ENCODE measurements at places on chromosomes 7 and 10.

GRCh38 chr7:94265456-94265855 is 129.2 kb upstream of the COL1A2 start:
- DNase-seq: no peak

- DNase-seq: no peak
Observed at GRCh38 chr10:62748386-62748785, 56.1 kb upstream of the ADO start.

DNA sequence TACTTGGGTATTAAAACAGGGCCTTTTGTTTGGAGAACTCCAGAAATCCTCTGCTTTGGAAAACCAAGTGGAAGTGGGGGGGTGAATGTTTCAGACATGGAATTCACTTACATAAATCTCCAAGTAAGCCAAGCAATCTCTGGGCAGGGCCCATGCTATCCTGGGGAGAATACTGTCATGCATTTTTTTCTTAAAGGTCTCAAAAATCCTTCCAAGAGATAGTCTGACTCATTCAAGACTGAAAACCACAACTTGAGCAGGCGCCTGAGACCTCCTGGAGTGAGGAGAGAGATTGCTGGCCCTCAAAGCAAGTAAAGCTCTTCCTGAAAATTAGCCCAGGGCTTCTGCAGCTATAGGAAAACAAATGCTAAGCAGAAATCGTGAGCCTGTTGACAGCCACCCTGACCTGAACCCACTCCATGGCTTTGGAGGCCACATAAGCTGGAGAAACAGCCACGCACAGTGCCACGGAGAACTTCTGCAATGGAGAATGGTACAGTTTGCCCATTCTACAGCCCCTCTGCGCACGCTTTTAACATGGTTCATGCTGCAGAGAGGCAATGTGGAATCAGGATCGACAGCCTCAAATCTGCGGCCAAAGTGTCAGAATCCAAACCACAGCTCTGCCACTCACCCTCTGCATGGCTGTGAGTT is 203.1 kb upstream of the AUTS2 start:
- no peak for DNase-seq

DNA sequence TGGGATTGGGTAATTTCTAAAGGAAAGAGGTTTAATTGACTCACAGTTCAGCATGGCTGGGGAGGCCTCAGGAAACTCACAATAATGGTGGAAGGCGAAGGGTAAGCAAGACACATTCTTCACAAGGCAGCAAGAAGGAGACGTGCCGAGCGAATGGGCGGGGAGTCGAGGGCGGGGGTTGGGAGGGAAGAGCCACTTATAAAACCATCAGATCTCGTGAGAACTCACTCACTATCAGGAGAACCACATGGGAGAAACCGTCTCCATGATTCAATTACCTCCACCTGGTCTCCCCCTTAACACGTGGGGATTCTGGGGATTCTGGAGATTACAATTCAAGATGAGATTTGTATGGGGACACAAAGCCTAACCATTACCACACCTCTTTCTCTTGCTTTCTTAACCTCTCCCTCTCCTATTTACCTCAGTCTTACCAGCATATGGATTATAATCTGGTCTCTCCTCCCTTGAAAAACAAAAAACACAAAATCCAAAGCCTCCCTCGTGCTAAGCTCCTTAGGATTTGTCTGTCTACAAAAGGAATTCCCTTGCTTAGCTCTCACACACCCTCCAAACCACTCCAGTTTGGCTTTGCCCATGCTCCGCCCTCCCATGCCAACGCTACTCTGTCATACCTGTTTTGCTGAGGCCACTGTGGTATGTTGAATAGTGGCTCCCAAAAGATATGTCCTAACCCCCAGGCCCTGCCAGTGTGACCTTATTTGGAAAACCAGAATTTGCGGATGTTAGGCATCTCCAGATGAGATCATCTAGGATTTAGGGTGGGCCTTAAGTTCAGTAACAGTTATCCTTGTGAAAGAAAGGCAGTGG is 19.6 kb upstream of the EFCAB10 start:
- DNase-seq: no peak

GRCh38 chr7:71846160-71846559 is 566.0 kb downstream of the CALN1 start:
- no peak for DNase-seq

DNA sequence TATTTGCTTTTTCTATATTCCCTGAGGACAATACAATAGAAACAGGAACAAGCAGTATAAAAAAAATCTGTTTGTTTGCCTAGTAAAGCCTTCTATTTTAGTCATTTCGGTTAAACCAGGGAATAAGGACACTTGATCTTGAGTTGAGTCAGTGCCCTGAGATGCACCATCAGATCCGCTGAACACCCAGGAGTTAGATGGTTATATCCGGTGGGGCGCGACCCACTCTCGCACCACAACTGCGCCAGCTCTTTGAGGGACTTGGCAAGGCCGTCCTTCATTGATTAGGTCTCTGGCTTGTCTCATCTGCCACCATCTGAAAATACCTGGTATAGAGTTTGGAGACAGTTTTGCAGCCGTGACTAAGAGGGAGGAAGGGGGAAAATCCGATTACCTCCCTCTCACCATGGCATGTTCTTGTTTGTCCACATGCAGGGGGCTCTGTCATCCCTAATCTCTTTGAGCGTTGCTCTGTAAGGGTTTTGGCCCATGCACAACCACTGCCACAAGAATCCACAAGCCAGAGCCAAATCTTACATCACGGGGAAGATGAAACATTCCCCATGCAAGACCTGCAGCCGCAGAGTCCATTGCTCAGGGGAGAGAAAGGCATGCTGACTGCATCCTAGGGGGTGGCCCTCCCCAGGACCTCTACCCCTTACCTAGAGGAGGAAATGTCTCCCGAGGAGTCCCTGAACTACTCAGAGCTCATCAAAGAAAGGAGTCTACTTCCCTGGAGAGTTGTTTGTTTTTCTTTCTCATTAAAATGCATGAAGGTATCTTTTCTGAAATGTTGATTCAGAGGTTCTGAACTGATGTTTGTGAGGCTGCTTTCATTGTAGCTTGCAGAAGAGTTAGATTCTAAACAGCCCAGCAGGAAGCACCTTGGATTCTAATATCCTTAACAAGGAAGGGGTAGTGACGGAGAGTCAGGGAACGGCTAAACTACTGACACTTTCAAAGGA is 101.6 kb upstream of the FAM171A1 start:
- DNase-seq: no peak

GRCh38 chr7:1434165-1434718 is 25.0 kb downstream of the MICALL2 start:
- DNase-seq: no peak

DNA sequence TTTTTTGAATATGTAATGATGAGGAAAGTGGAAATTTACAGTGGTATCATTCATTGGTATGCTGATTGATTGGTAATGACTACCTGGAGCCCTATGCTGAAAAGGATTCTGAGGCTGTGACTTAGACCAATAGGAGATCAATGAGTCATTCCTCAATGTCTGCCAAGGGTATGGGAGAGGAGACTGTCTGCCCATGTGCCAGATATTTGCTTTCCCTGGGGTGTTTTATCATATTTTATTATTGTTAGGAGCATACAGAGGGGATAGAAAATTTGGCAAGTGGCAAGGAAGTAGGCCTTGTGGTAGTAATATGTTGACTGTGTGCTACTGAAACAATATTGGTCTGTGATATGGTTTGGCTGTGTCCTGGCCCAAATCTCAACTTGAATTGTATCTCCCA is 54.8 kb downstream of the ASAH2B start:
- DNase-seq: no peak

GRCh38 chr7:73308074-73308664 is 457 bp downstream of the NSUN5 start:
- DNase-seq: no peak

DNA sequence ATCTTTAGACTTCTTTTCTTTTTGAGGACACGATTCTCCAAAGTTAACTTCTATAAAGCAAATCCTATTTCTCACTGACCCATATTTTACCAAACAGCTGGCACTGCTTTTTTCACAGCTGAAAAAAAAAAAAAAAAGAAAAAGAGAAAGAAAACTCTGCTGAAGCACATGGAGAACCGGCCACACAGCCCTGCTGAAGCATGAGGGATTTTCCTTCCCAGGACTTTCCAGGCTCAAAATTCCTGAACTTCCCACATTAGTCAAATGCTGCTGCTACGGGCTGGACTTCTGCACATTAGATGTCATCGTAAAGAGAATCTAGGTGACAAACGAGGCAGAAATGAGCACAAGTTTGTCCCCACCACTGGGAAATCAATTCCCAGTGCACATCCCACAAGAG is 25.2 kb downstream of the HIPK2 start:
- DNase-seq: no peak

DNA sequence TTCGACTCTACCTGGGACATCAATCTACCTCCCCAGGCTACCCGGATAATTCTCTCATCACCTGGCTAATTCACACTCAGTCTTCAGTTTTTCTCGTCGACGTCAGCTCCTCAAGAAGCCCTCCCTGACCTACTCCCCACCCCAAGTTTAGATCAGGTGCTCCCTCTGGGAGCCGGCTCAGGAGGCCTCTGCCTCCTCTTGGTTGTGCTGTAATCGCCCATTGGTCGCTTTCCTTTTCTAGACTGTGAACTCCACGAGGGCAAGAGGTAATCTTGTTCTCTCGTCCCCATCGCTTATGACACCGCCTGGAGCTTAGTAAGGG is 461 bp upstream of the WIPF3 start:
- DNase-seq: no peak

DNA sequence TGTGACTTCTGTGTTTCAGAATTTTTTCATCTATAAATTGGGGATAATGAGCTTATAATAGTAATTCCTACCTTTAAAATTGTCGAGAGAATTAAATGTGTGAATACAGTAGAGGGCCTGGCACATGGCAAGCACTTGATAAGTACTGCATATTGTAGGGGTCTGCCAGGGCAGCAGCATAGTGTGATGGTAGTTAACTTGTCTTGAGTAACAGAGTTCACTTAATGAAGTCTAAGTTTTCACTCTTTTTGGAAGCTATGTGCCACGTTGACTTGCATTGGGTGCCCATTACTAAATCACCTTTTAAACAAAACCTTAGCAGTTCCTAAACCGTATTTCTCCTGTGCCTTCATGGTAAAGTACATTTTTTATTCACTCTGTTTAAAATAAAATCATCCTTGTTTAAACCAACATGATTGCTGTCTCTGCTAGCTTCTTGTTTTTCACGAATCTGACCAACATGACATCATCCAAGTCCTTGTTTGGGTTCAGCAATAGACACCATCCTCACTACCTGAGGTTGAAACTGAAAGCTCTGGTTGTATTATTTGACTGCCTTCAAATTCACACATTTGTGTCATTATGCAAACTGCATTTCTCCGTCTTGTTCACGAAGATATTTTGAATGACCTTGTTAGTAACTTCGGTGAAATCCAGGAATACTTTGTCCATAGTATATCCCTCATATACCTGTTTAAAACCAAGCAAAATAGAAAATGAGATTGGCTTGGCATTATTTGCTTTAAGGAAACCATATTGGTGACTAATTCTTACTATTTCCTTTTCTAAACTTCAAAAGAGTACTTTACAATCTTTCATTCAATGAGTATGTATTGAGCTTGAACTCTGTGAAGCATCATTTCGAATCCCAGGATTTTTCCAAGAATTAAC is 340.2 kb downstream of the SUGCT start:
- DNase-seq: no peak

DNA sequence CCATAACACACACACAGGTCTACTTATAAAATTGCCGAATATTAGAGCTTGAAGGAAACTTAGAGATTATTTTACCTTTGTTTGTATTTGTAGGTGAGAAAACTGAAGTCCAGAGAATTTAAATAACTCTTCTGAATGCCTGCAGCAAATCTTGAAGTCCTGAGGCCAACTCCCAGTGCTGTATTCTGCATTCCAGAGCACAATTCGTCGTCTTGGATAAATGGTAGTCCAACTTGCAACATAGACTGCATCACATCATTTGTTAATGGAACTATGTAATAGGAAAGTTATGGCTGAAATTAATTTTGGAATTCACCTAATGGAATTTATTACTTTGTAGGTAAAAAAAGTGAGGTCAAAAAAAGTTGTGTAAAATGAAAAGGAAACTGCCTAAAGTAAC is 37.3 kb upstream of the SEMA3D start:
- DNase-seq: no peak

DNA sequence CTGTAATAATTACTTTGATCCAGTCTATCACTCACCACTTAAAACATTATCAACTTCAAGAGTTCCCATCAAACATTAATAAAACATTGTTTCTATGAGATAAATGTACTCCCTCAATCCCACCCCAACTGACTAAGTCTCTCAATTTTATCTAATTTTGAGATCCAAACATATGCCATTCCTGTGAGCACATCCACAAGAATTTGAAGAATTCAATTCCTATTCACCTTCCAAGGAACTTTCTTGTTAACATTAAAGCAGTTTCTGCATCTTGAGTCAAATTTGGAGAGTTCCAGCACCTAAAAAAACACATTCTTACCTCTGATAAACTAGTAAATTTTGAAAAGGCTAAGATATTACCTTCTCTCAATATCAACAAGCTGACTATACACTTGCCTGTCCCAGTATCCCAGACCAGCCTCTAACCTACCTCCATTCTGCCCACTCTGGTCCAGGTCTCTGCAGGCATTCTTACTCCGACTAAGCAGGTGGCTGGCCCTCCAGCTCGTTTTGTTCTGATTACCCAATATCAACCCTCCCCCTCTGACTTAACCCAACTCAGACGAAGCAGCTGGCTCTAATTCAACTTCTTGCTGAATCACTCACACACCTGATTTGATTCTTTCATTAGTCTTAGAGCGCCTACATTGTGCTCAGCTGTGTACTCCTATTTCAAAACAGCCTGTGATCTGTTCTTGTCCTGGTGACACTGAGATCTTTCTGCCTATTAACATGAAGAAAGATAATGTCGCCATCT is 275.2 kb downstream of the IPMK start:
- no peak for DNase-seq

GRCh38 chr10:75210282-75211006 is at the start of gene VDAC2:
Gene VDAC2, plus strand, starts transcription at chr10:75210796. Its CDS starts 363 bp downstream, at chr10:75211159.
- DNase-seq: peak; percentile 33

DNA sequence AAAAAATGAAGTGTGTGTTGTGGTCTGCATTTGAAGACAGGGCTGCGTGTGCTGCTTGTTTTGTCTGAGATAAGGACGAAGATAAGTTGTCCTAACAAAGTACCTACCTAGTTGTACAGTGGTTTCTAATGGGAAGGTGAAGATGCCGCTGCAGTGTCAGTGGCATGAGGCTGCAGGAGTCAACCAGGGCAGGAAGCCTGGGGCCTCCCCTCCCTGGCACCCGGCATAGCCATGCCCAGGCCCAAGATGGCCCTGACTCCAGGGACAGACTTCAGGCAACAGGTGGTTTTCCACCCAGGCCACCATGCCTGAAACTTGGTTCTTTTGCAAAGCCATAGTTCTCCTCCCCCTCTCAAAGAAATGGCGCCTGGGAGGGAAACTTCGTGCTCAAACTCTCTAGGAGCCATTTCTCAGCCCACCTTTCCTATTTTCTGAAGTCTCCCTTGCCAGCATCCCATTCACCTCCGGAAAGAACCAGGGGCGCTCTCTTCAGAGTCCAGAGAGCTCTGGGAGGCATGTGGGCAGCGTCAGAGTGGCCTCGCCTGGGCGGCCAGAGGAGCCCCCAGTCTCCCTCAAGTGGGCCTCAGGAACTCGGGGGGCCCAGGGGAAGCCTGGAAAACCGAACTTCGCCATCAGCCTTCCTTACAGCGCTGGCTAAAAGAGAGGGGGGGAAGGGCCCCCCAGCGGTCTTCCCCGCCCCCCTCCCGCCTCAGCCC is 2.1 kb upstream of the KAT6B start:
- no peak for DNase-seq

Data from DMS79 treated with DMSO at 0.1 percent for 48 hours (cell line).